ENCODE measurements at places on chromosomes 2 and 18.

DNA sequence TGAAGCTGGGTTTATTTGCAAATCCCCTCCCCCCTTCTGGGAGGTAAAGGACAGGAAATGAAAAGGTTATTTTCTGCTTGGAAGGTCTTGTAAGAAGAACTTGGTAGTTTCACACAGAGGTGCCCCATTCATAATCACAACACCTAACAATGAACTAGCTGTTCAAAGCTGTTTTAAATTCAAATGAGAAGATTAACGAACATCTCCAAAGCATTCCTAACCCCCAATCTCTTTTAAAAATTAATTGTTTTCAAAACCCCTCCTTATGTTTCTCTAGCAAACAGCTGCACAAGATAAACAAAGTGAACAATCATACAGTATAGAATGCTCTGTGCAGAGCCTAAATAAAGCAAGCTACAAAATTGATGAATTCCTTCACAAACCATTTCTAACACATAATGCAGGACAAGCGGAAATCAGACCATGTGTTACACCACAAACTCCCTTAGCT lies 271.4 kb downstream of the SATB2 start:
- no peak for DNase-seq

GRCh38 chr18:36074435-36074834 lies 7.1 kb upstream of the RPRD1A start:
- DNase-seq, result no peak

DNA sequence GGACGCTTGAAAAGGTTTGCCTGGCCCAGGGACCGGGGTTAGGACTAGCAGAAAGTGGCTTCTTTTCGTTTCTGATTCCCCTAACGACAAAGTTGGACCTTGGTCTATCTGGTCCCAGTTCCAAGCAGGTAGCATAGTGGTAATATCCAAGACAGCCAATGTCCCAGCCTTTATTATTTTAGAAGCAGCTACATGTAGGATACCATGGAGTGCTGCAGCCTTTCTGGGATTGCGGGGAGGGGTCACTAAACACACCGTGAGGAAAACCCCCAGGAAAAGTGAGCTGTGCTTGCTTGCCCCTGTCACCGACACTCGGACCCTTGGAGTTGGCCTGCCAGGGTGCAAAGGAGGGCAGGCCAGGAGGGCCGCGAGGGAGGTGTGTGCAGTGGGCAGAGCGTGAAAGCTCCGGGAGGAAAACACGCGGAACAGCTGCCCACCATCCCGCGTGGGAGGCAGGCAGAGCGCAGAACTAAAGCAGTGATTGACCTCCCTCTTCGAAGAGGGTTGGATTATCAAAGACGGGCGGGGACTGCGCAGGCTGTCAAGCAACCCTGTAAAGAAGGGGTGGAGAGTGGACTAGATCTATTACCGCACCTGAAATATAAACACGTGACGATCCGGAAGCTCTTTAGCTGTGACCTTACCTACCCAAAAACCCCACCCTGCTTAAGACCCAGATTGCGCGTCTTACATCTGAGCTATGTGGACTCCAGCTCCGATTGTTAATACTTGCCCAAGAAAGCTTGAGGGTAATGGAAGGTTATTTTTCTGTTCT lies 624 bp upstream of the MAP4K3 start:
- DNase-seq, result peak; percentile 11

DNA sequence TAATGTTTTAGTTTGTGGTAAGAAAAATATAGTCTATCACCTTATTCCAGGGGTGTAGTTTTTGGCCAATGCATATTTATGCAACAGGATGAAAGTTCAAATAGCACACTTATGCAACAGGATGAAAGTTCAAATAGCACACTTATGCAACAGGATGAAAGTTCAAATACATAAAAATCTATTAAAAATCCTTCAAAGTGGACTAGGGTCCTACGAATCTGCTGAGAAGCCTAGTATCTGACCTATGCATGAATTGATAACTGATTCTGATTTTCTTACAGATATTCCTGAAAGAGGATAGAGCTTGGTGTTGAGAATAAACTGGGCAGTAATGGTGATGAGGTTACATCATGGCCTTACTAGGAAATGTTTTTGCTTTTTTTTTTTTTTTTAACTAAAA lies 2.8 kb downstream of the PECR start:
- DNase-seq, result peak; percentile 27

- DNase-seq, result no peak
These were observed 2.8 kb upstream of the TMEM131 start for GRCh38 chr2:97998431-97999005.

Measured in AML-193 (cell line).